ENCODE measurements at places on chromosomes 4 and X.

DNA sequence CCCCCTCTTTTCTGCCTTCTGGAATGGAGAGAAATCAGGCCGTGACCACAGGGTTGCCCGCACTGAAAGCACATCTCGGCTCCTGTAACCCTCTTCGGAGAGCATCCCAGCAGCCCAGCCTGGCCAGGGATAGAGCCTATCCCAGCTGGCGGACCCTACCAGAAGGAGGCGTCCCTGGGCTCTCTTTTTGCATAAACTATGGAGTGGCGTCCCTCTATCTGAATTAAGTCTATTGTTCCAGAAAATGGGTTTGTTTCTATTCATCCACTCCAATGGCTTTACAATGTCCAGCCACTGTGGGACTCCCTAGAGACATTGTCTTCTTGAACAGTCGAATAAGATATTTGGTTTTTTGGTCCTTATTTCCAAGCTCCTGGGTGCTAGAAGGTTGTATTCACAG is 689 bp upstream of the NHSL2 start:
- DNase-seq: no peak

DNA sequence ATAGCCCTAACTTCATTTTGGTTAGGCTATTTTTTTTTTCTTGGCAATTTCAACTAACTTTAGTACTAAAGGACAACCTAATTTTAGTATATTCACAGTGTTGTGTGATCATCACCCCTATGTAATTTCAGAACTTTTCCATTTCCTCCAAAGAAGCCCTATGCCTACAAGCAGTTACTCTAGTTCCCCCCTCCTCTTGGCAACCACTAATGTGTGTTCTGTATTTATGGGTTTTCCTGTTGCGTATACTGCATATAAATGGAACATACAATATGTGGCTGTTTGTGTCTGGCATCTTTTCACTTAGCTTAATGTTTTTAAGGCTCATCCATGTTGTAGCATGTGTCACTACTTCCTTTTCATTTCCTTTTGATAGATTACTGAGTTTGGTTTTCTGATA is 57.6 kb downstream of the N4BP2 start:
- no peak for DNase-seq

DNA sequence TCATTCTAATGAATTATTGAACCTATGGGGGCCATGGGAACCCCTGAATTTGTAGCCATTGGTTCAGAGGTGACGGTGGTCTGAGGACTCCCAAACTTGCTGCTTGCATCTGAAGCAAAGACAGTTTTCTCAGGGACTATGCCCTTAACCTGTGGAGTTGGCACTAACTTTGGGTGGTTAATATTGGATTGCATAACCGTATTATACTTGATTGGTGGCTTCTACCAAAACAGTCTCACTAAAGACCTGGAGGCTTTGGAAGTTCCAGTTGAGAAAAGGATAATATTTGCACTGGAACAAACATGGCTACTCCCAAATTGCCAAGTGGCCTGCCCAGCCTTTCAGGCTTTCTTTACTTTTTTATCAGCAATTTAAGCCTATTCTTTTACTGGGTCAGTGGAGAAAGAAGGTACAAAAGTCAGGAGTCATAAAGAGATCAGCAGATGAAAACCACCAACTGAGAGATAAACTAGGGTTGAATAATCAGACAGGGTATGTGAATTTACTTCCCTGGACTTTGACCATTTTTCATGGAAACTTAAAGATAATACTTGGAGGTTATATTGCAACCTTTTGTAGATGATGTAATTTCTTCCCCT is 7.9 kb upstream of the KLHL8 start:
- no peak for DNase-seq

GRCh38 chr4:7280926-7281690 is 88.8 kb downstream of the SORCS2 start:
- DNase-seq: no peak

GRCh38 chrX:53319614-53320542 is 38.5 kb upstream of the IQSEC2 start:
- no peak for DNase-seq

- peak; percentile 15 for DNase-seq
Measured at GRCh38 chr4:103076747-103077347, at the start of gene SLC9B2. Gene SLC9B2 (minus strand): TSS chr4:103076761. CDS start chr4:103067550, 9,211 bp downstream.

GRCh38 chr4:33060674-33061542 is 2340.7 kb downstream of the PCDH7 start:
- DNase-seq: peak; percentile 14

- no peak for DNase-seq
Measured at GRCh38 chr4:158962393-158962792, 140.5 kb upstream of the RAPGEF2 start.

GRCh38 chr4:140641789-140642439 is 73.2 kb upstream of the UCP1 start:
- no peak for DNase-seq

DNA sequence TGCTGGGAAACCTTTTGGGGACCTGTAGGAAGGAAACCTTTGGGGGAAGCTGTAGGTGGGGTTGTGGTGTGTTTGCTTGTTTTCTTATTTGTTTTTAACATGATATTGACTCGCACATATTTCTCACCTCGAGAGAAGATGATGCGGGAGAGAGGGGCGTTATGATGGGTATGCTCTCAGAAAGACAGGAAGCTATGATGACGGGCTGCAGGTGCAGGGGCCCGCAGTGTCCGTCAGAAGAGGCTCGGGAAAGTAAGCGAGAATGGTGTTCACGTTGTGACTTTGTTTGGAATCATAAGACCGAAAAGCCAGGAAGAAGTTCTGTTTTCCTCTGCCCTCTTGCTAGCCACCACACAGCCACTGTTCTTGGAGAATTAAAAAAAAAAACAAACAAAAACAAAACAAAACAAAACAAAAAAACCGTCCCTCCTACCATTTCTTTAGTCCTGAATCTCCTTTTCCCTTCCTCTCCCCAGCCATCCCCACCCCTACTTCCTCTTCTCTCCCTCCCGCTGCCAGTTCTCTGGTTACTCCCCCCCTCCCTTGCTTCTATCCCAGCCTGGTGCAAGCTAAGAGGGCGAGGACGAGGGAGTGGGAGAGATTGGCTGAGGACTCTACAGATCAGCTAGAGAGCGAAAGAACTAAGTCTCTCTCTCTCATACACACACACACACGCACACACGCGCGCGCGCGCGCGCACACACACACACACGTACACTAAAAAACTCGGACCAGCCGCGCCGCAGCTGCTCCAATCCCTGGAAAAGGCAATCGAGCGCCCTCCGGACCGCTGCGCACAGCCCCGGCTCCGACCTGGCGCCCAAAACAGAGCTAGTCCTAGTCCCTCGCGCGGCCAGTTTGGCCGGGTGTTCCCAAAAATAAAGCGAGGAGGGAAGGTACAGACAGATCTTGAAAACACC is at the start of gene BMP3:
BMP3 (plus strand) TSS at position 648 of the 920 bp plus-strand sequence. CDS start 577 bp downstream, outside the sequence.
- no peak for DNase-seq

GRCh38 chr4:62118558-62118957 is 918.4 kb downstream of the ADGRL3 start:
- no peak for DNase-seq

All from activated CD4-positive, alpha-beta T cell treated with anti-CD3 and anti-CD28 coated beads, Interleukin-10, Interleukin-2, amounts not matched to agents 100 ng/mL and 50 ng/mL, durations not matched to agents 16 hours and 8 hours (primary cell).